ENCODE measurements at places on chromosomes 2 and 18. TPM values are rescaled to one million over a fixed set of nuclear protein-coding genes. Genes with fewer than 3 reads are reported as not detected.
A peak's percentile ranks its signal among the peaks of the same experiment; 100 is the strongest.

DNA sequence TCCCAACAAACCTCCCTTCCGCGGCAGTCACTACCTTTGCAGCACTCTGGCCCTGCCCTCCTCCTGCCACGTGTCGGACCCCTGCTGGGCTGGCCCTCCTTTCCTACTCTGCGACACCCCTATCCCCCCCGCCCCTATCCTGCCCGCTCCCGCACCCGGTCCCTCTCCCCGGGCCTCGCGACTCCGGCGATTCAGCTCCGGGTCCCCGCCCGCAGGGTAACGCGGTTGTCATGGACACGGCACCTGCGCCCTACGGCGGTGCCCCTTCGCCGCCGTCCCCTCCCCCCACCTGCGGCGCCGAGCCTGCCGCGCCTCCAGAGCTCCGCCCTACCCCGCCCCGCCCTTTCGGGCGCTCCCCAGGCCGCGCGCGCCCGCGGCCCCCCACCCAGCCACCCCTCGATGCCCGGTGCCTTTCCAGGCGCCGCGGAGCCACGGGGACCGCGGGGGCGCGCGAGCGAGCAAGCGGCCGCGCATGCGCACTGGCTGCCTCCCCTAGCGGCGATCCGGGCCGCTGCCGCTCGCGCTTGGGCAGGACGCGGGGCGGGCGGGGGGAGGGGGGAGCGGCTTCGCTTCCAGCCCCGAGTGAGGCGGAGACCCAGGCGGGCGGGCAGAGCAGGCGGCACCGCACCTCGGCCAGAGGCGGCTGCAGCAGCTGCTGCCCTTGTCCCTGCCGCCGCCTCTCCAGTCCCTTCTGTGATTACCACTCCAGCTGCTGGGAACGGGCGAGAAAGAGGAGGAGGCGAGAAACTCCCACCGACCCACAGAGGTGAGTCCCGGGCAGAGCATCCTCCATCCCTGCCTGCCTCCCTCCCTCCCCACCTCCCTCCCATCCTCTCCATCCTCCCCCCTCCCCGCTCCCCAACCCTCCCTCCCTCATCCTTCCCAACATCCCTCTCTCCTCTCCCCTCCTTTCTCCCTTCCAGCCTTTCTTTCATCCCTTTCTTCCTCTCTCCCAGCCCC lies at the start of gene CTNNA2:
CTNNA2 (plus strand) TSS at position 610 of the 960 bp plus-strand sequence.
- peak; percentile 67 for DNase-seq

DNA sequence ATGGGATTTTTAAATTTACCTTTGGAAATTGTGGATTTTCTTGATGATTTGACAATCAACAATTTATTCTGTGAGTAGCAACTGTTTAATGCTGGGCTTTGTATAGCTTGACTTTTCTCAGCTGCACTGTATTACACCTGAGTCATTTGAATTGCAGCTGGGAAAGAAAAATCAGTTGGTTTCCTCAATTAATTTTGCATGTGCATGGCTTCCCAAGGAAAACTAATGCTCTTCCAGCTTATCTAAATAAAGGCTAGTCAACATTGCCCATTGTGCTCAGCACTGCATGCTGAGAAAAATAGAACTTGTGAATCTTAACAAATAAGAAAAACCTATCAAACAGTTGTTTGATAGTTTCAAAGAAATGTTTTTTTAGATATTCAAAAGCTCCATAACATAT lies 268.3 kb upstream of the CDH20 start:
- DNase-seq, result no peak

GRCh38 chr2:199684832-199685231 lies 166.2 kb downstream of the FTCDNL1 start:
- DNase-seq, result no peak

GRCh38 chr2:199775267-199775666 lies 75.7 kb downstream of the FTCDNL1 start:
- no peak for DNase-seq

SPC25 gene
- total RNA-seq, result 0.93 TPM

C2orf78 gene
- total RNA-seq, result not detected

GRCh38 chr2:27772804-27773203 lies 1.3 kb downstream of the MRPL33 start:
- no peak for DNase-seq

- no peak for DNase-seq
These were observed 82.9 kb downstream of the SCN1A start for GRCh38 chr2:166044853-166045483.

DNA sequence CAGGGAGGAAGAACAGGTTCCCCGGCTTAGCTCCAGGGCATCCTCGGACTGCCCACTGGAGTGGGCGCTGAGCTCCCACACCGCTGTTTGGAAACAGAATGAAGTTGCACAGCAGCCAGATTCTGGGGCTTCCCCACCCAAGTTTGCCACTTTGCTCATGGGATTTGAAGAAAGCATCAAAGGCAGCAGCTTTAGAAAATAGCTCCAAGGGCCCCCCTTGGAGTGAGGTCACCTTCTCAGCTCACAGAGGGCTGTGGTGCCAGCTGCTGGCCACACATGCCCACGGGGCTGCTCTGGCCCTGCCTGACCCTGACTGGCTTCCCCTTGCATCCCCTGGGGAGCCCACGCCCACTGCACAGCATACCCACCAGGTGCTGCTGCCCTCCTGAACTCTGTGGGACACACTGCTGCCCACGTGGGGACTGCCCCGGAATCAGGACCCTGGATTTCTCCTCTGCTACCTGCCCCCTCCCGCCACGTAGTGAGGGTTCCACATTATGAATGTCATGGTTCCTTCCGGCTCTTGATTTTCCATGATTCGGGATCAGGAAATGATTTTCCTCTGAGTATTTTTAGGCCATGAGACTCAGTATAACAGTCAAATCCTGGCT lies 70.3 kb downstream of the TGOLN2 start:
- DNase-seq, result no peak

- DNase-seq, result peak; percentile 72
These were observed 27.4 kb downstream of the SLC66A2 start for GRCh38 chr18:79923896-79924585.

GRCh38 chr2:1942146-1942545 lies 197.8 kb upstream of the PXDN start:
- DNase-seq, result no peak

DYNAP gene
- not detected for total RNA-seq

TAF4B gene
- 4.2 TPM for total RNA-seq

GRCh38 chr18:49655266-49656072 lies 93.6 kb downstream of the LIPG start:
- DNase-seq, result no peak
